Colonic mucosa (tissue), 4 donors: ENCODE measurements at places on chromosomes 1 and 21. TPM values are rescaled to one million over a fixed set of nuclear protein-coding genes. Genes with fewer than 3 reads are reported as not detected.

NEK2 gene
- total RNA-seq, result 31.2 TPM

FCGR2B gene
- 8.9 TPM for total RNA-seq

DNA sequence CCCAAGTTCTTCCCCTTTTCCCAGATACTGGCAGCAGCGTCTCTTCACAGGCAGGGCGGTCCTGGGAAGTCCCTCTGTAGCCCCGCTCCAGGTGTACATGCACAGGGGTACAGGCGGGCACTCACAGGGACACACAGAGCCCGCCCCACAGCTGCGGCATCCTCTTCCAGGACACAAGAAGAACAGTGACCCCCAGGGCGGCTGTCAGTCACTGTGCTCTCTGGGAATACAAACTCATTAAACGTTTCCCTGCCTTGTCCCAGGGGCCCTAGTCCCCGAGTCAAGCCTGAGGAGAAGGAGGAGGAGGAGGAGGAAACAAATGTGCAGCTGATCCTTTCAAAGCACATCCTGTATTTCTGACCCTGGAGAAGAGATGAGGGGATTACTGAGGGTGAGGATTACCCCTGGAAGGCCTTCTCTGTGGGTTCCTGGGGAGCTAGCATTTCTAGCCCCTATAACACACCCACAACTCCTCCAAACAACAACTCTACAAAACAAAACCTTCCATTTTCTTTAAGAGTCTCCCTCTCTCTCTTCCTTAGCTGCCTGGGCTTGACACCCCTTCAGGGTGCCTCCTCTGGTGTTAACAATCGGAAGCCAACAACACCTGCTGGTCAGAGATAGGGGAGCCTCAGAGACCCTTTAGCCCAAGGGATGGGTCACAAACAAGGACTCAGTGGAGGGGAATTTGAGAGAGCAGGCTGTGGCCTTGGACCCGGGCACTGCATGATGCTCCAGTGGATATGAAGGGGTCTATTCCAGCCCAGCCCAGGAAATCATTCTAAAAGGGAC lies 28.4 kb upstream of the DMBX1 start:
- peaks cover 5% of the 10 kb centered on the region for H3K27me3 ChIP-seq
- no peaks in the 10 kb centered on the region for H3K36me3 ChIP-seq
- no peak overlapping the region for H3K4me3 ChIP-seq
- no peaks in the 10 kb centered on the region for H3K4me1 ChIP-seq

SLAMF9 gene
- not detected for total RNA-seq

DNA sequence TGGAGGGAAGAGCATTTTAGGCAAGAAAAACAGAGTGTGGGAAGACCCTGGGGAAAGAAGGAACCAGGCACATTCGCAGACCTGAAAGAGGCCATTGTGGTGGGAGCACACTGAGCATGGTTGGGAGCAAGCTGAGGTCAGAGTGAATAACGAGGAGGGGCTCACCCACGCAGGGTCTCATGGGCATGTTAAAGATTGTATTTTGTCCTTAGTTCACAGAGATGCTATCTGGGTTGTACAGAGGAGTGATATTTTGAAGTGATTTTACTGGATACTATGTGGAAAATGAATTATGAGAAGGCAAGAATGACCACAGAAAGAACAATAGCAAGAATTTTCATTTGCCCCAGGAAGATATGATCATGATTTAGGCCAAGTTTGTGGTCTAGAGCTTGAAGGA lies 578.3 kb upstream of the NR5A2 start:
- H3K36me3 ChIP-seq, result no peaks in the 10 kb centered on the region
- H3K4me1 ChIP-seq, result no peaks in the 10 kb centered on the region
- DNase-seq, result no peak
- no peaks in the 10 kb centered on the region for H3K27me3 ChIP-seq
- H3K27ac ChIP-seq, result no peak overlapping the region

GRCh38 chr1:223363856-223364684 lies at the start of gene SUSD4:
Gene SUSD4, minus strand, starts transcription at chr1:223364176. Its CDS starts 751 bp downstream, at chr1:223363425.
- peak within 1 kb of the TSS; percentile 37 for H3K4me3 ChIP-seq
- no peaks in the 10 kb centered on the region for H3K36me3 ChIP-seq
- peak; percentile 34 for DNase-seq
- no peak within 1 kb of the TSS for H3K27ac ChIP-seq

DNA sequence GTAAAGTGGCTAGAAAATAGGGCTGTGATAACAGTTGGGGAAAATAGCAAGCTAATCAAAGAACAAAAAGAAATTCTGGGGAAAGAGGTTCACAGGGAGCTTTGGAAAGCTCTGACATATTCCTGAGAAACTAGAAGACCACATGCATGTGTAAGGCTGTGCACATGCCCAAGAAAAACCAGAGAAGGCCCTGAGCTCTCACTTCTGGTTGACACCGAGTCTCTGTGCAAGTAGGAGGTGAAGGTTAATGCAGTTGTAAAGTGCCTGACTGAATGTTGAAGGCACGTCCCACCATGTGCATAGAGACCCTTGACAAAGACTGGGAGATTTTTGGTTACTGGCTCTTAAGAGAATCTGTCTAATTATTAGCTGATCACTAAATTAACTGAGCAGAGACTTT lies 261.0 kb downstream of the DYRK1A start:
- H3K36me3 ChIP-seq, result no peaks in the 10 kb centered on the region
- no peak overlapping the region for H3K27ac ChIP-seq
- no peak for DNase-seq
- H3K4me3 ChIP-seq, result no peak overlapping the region
- no peaks in the 10 kb centered on the region for H3K4me1 ChIP-seq
- H3K27me3 ChIP-seq, result no peaks in the 10 kb centered on the region

FAM78B gene
- 1.2 TPM for total RNA-seq

DNA sequence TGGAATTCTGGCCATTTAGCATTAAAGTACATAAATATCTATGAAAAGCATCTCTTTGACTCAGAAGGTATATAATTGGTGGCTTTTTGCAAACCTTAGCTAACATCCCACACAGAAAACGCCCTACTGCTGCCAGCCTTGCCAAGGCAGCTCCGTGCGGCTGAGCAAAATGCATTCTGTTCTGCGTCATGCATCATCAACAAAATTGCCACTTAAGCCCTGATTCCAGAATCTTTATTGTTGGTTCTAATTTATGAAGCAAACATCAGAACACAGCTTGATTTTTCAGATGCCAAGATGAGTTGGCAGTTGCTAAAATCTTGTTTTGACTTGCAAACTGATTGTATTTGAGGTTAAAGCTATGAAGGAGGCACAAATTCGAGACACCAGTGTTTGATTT lies 314.9 kb upstream of the DEPDC1 start:
- no peak for DNase-seq
- H3K36me3 ChIP-seq, result no peaks in the 10 kb centered on the region
- H3K4me3 ChIP-seq, result no peak overlapping the region
- no peaks in the 10 kb centered on the region for H3K4me1 ChIP-seq
- no peaks in the 10 kb centered on the region for H3K27me3 ChIP-seq
- H3K27ac ChIP-seq, result no peak overlapping the region

DNA sequence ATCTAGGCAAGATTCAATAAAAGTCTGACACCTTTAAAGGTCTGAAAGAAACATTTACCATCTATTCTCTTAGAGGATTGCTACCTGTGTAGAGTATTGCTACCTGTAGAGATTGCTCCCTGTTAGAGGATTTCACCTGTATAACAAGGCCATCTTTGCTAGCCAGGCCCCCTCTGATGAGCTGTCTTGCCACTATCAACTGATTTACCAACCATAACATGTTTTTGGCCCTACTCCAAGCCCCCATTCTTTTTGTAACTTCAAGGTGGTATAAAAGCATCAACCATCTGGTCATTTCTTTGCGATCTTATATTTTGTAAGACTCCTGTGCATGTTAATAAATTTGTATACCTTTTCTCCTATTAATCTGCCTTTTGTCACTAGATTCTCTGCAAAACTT lies 424.7 kb upstream of the CAMK1G start:
- H3K27me3 ChIP-seq, result no peaks in the 10 kb centered on the region
- no peak overlapping the region for H3K4me3 ChIP-seq
- no peaks in the 10 kb centered on the region for H3K4me1 ChIP-seq
- H3K27ac ChIP-seq, result no peak overlapping the region
- H3K36me3 ChIP-seq, result no peaks in the 10 kb centered on the region

C1orf141 gene
- not detected for total RNA-seq

- H3K4me3 ChIP-seq, result no peak overlapping the region
- H3K27me3 ChIP-seq, result no peaks in the 10 kb centered on the region
- H3K36me3 ChIP-seq, result no peaks in the 10 kb centered on the region
Observed at GRCh38 chr1:88200545-88200944, 483.5 kb upstream of the PKN2 start.

SMCP gene
- total RNA-seq, result not detected

DNA sequence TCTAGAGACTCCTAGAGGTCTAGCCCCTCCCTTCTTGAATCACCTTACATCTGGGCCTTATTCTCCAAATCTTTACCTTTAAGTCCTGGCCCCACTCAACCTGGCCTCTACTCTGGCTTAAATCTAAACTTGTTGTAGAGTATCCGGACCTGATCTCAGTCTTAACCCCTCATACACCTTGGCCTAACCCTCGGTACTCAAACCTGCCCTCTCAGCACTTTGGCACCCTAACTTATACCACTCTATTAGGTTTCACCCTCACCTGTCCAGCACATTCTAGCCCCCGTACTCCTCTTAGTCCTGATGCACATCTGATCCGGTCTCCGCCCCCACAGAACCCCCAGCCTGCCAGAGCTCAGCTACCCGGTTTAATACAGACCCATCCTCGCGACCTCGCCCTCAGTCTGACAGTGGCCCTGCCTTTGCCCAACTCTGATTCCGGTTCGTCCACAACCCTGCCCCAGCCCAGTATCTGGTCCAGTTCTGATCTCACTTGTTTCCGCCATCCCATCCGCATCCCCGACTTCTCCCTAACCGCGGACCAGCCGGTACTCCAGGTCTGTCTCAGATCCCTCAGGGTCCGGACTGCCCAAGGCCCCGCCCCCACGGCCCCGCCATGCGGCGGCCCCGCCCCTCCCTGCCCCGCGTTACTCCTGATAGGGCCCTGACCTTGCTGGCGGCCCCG lies 1.5 kb downstream of the TRIM62 start:
- H3K4me3 ChIP-seq, result peak overlapping the region; percentile 85
- no peaks in the 10 kb centered on the region for H3K36me3 ChIP-seq
- no peak overlapping the region for H3K27ac ChIP-seq
- peak; percentile 92 for DNase-seq

SYT14 gene
- total RNA-seq, result 0.03 TPM

DNA sequence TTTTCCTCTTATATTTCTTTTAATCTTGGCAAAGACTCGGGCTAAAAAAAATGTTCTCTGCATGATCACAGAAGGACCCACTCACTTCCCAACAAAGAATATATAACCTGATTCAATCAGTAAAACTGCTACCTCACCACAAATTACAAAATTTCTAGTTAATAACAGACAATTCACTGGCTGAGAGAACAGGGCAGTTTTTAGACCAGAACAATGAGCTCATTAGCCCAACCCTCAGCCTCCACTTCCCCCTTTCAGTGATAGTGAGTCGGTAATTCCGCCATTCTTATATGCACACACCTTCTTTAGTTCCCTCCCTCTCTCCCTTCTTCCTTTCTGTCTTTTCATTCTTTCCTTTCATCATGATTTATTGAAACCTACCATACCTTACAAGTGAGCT lies 8.9 kb downstream of the SIPA1L2 start:
- H3K27ac ChIP-seq, result peak overlapping the region; percentile 66
- H3K27me3 ChIP-seq, result peaks cover 3% of the 10 kb centered on the region
- DNase-seq, result no peak
- H3K36me3 ChIP-seq, result no peaks in the 10 kb centered on the region
- H3K4me3 ChIP-seq, result no peak overlapping the region

RIMKLA gene
- total RNA-seq, result 14.3 TPM
